ENCODE measurements at places on chromosomes 16 and 17. TPM values are rescaled to one million over a fixed set of nuclear protein-coding genes. Genes with fewer than 3 reads are reported as not detected.

The GUCY2D gene
- not detected for total RNA-seq

The GGT6 gene
- total RNA-seq = 7.7 TPM

The FA2H gene
- 1.9 TPM for total RNA-seq

The LLGL2 gene
- total RNA-seq = 58.0 TPM

The PRAC2 gene
- total RNA-seq = not detected

The USP6 gene
- total RNA-seq = not detected

The TMEM92 gene
- total RNA-seq = 0.96 TPM

The PTGES3L gene
- 0.21 TPM for total RNA-seq

The RAB11FIP4 gene
- total RNA-seq = 10.6 TPM

The TTYH2 gene
- 2.2 TPM for total RNA-seq

The DNAH3 gene
- total RNA-seq = 0.21 TPM

The CALB2 gene
- 2.1 TPM for total RNA-seq

The NPIPA2 gene
- 0.48 TPM for total RNA-seq

The MT1F gene
- total RNA-seq = 3.8 TPM

The HOXB6 gene
- 0.21 TPM for total RNA-seq

The KRTAP4-4 gene
- total RNA-seq = not detected

The CES5A gene
- not detected for total RNA-seq

The CLDN9 gene
- total RNA-seq = not detected

The SNX20 gene
- total RNA-seq = not detected

The GLG1 gene
- total RNA-seq = 57.5 TPM

The RNU2-1 gene
- total RNA-seq = not detected

The GOSR1 gene
- 27.5 TPM for total RNA-seq

The FBXO39 gene
- not detected for total RNA-seq
